ENCODE measurements at places on chromosomes 2 and 18.
A peak's percentile ranks its signal among the peaks of the same experiment; 100 is the strongest.

GRCh38 chr2:66390811-66391210 lies 44.1 kb upstream of the MEIS1 start:
- DNase-seq: no peak

DNA sequence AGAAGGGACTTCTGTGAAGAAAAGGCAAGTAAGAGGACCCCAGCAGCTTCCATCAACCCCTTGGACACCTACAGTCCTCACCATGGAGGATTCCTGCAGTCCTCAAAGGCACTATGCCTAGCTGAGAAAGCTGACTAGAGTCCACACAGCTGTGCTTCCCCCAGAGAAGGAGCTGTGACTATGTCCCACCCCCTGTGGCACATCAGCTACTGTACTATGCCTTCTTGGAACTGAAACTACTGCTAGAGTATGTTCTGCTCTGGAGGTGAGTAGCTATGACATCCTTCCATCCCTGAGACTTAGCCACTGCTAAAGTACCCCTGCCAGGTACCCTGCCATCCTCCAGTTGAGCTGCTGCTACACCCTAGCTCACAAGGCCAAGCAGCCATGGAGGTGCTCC lies 690.2 kb upstream of the CHAC2 start:
- DNase-seq: no peak

DNA sequence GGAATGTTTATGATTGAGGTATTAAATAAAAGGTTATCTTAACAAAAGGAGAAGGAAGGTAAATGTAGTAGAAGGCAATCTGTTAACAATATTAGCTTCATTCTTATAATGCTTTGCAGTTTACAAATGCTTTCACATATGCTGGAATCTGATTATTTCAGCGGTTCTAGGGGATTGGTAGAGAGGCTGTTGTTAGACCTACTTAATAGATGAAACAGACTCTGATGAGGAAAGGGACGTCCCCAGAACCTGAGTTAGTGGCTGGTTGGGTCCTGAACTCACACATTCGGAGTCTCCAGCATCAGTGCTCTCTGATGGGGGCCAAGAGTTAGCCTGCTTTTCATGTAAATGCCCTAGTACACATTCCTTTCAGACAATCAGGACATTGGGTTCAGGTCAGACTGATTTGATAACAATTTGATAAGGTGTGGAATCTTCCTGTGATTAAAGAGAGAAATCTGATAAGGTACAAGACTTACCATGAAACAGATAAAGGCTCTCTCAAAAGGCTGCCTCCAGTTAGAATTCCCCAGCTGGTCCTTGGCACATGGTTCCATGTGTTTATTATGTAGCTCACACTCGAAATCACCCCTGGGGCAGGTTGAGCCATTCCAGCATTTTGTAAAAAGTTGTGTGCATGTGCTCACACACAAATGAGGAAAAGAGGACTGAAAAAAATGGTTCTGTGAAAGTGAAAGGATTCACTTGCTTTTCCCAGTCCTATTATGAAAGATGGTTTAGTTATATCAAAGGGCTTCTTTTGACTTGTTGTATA lies 103.1 kb downstream of the GPD2 start:
- no peak for DNase-seq

- peak; percentile 85 for DNase-seq
Observed at GRCh38 chr2:81304154-81304830, 999.7 kb upstream of the LRRTM1 start.

DNA sequence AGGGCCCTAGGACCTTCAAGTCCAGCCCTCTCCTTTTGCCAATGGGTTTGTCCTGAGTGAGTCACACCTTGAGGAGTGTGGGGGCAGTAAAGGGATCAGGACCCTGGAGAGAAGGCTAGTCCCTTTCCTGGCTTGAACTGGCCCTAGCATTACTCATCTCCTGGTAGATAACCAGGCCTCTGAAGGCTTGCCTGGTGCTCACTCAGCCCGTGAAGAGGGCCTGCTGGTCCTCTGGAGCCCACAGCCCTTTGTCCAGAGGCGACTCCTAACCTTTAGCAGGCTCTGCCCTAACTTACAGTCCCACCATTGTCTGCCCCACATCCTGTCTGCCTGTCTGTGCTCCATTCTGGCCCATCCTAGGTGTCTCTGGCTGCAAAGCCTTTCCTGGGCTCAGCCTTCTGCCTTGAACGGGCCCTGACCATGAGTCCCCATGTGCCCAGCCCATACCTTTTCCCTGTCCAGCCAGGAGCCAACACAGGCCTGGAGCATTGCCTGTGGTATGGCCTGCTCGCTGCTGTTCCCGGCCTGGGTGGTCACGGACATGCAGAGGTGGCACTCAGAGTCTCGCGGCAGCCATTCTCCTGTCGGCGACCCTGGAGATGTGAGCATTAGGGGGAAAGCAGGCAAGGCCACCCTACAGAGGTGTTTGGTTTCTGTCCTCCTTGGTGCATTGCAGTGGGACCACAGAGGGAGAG lies 5.0 kb downstream of the SFTPB start:
- DNase-seq: peak; percentile 35

DNA sequence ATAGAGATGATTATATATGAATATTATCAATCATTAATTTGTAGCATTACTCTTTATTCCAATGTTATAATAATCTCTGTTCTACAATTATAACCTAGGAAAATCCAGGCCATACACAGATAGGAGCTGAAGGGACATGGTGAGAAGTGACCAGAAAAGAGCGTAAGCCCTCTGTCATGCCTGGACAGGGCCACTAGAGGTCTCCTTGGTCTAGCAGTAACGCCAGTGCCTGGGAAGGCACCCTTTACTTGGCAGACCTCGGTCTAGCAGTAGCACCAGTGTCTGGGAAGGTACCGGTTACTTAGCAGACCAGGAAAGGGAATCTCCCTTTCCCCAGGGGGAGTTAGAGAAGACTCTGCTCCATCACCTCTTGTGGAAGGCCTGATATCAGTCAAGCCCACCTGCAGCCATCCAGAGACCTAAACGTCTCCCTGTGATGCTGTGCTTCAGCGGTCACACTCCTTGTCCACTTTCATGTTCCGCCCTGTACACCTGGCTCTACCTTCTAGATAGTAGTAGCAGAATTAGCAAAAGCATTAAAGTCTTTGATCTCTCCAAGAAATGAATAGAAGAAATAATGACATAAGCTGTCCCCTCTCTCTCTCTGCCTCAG lies 447.5 kb upstream of the FSIP2 start:
- DNase-seq: peak; percentile 40

DNA sequence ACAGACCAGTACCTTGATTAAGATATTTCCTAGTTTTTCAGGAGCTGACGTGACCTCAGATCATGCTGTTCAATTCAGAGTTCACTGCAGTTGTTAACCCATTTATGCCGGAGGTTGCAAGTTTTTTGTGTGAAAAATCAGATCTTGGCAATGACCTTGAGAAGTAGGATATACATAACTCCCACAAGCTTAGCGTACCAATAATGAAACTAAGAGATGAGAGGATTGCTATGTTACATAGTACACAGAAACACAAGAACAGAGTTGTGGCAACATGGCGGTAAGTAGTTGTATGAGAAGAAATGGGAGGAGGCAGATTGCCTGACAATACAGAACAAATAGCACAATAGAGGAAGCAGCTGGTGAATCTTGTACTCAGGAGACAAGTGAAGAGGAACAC lies 39.1 kb downstream of the PPIG start:
- no peak for DNase-seq

DNA sequence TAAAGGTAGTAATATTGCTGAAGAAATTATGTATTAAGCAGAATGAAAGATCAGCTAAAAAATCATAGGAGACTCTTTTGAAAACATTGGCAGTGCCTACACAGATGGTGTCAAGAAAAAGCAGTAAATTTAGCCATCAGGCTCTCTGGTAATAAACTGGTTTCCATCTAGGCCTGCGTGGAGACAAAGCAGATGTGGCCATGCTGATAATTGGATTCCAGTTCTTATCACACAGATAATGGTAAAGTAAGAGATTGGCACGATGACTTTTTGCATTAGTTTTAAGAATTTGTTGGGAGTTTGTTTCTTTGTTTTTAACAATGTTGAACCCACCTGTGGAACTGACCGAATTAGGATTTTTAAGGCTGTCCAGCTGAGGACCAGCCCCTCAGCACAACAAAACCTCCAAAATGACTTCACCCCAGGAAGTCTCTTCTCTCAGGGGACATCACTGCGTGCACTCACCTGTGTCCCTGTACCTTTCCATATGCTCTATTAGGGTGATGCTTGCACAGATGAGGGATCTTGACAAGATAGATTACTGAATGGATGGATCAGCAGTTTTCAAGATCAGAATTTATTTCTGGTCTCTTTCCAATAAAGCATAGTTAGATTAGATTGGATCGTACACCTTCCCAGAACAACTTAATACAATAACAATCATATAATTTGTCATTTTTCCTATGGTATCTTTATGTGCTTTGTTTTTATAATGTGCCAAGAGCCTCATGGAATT lies 69.1 kb upstream of the DNAJC10 start:
- DNase-seq: no peak

GRCh38 chr2:30776831-30777635 lies 30.2 kb downstream of the CAPN13 start:
- DNase-seq: no peak

- peak; percentile 51 for DNase-seq
Observed at GRCh38 chr2:71100195-71100964, 29.6 kb downstream of the MCEE start.

GRCh38 chr18:58396144-58396543 lies 232.7 kb downstream of the ALPK2 start:
- no peak for DNase-seq

- no peak for DNase-seq
Observed at GRCh38 chr2:71503837-71504236, 50.5 kb downstream of the DYSF start.
